ENCODE measurements at places on chromosomes 1 and 21.

GRCh38 chr1:88043834-88044233, 640.2 kb upstream of the PKN2 start:
- no peak for DNase-seq

DNA sequence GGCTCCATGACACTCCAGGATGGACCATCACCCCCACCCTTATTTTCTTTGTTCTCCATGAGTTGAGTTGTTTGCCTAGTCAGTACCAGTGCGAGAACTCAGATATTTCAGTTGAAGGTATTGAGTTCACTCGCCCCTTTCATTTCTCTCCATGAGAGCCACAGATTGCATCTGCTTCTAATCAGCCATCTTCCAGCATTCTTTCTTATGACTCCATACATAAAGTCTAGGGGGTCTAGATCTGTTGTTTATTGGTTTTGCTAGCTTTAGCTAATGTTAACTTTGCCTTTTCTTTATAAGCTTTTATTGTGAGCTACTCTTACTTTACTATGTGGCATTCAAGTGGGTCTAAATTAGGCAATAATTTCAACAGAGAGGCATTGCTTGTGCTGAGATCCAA, 71.6 kb upstream of the PDC start:
- DNase-seq, result no peak

DNA sequence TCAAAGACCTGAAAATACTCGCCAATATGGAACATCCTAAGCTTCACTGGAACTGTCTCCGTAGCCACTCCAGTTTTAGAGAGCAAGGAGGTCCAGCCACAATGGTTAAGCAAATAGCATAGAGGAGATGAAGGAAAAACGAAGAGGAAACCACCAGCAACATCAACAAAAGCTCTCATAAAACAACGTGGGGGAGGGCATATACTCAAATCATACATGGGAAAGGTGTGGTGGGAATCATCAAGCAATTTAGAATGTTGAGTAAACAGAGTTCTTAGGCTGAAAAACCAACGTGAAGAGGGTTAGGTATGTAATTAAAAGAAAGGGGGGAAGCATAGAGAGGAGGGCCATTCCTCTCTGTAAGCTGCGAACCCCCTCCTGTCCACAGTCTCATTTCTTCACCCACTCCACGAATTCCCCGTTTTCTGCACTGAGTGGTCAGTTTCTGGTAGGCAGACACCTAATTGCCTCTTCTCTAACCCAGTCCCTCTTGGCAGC, 1.0 kb downstream of the TMEM59 start:
- DNase-seq, result no peak

DNA sequence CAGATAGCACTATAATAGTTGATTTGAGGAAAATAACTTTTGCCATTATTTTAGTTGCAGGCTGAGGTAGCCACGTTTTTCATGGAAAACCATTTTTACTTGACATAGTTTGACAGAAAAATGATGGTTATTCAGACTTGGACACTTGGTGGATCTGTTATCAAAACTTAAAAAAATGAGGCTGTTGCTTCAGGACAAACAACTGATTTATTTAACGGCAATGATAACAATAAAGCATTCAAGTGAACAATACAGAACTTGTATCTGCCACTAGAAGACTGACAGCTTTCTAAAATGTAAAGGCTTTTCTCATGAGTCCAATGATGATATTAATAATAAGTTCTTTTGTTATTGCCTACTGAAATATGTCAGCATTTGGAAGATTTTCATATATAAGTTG, 322.9 kb downstream of the BRINP3 start:
- no peak for DNase-seq

All from NCI-H2081 treated with DMSO at 0.1 percent for 48 hours (cell line).